G401 (cell line): ENCODE measurements at places on chromosomes 4 and X. TPM values are rescaled to one million over a fixed set of nuclear protein-coding genes. Genes with fewer than 3 reads are reported as not detected.

DNA sequence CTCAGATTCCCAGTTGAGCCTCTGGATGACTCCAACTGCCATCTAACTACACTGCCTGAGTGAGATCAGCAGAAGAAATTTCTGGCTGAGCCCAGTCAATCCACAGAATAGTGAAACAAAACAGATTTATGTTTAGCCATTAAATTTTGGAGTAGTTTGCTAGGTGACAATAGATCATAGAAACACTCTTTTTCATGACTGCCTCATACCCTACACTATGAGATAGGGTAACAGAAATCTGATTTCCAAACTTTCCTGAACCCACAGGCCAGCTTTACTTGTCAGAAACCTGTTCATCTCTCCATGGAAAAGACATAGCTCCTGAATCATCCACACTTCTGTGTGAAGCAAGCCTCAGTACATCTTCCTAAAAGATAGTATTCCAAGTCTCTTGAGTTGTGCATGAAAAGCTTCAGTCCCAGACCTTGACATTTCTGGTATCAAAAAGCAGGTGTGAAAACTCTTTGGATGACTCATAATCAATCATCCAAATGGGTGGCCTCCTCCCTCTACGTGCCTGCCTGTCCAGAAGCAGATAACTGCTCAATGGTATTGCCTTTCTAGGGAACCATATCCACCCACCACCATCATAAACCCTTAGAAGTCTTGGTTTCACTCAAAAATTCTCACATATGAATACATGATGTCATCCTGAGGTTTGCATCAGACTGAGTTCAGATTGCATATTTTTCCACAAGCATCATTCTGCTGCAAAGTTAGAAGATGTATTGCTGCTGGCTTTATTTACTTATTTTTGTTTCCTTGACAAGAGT is 47.5 kb upstream of the RAP2C start:
- DNase-seq: no peak

The RASGEF1B gene
- not detected in 2 replicates for total RNA-seq

GRCh38 chrX:104968241-104968640 is 252.3 kb downstream of the TEX13A start:
- DNase-seq: no peak

- no peak for DNase-seq
These were observed 327.9 kb downstream of the FAT4 start for GRCh38 chr4:125642645-125643044.

DNA sequence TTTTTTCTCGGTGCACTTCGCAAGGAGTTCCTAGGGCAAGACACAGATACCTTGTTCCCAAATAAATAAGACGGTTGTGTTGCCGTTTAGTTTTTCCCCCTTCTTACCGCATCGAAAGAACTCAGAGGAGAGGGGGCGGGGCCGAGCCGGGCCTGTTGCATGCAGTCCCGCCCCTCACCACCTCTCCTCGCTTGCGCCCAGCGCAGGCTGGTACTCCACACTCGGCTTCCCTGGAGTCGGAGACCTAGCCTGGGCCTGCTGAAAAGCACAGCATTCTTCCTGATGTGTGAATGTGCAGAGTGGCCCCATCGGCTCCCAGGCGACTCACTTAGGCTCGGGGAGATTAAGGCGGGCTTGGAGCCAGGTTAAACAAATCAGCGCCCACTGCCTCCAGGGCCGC is 26.1 kb upstream of the VMA21 start:
- DNase-seq: no peak

The NDP gene
- not detected in 2 replicates for total RNA-seq

GRCh38 chr4:96407738-96408463 is 568.0 kb downstream of the PDHA2 start:
- peak; percentile 22 for DNase-seq

The DDIT4L gene
- 0.27 TPM in 1 of 2 replicates, not detected in the other for total RNA-seq

GRCh38 chr4:103365285-103365684 is 167.1 kb upstream of the CENPE start:
- DNase-seq: no peak

DNA sequence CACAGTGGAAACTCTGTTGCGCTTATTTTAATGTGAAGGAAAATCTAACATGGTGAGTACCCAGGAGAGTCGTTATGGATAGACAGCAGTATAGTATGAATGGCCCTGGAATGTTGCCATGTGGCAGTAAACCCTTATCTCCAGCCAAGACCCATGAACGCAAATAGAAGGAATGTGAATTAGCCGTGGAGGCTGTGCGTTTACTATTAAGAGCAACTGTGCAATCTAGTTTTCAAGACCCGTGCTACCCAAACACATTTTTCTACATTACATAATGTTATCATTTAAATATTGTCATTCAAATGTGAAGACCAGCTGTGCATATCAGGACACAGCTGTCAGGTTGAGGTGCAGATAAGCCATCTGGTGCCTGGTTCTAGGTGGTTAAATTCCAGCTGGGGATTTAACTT is 13.3 kb upstream of the AGA start:
- no peak for DNase-seq

- DNase-seq: no peak
These were observed 1469.0 kb downstream of the TECRL start for GRCh38 chr4:62940229-62940628.

The HMX1 gene
- total RNA-seq: 0.80 TPM in 1 of 2 replicates, not detected in the other

The SPANXN4 gene
- not detected in 2 replicates for total RNA-seq

- DNase-seq: peak; percentile 42
These were observed 1.4 kb downstream of the DDIT4L start for GRCh38 chr4:100188829-100189228.

DNA sequence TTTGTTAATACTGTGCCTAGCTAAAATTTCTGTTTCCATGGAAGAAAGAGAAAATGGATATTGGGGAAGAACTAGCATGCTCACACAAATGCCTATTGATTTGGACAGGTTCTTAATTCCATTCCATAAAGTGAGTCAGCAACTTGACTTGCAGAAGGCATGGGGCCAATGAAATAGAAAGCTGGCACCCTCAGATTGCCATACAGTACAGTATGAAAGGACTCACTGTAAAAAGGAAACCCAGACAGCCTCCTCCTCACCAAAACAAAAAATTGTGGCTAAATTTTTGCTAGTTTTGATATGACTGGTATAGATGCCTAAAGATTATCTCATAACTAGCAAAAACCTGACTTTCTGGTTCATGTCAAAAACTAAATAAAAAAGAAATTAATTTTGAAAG is 11.2 kb upstream of the TAB3 start:
- DNase-seq: no peak

GRCh38 chr4:108477527-108478108 is 142.8 kb upstream of the RPL34 start:
- no peak for DNase-seq

The CT45A1 gene
- total RNA-seq: not detected in 2 replicates

GRCh38 chrX:99857455-99857854 is 552.6 kb downstream of the PCDH19 start:
- no peak for DNase-seq

The RTL9 gene
- total RNA-seq: 0.06 TPM in 1 of 2 replicates, not detected in the other

The RPS6KA6 gene
- total RNA-seq: 1.4 and 2.5 TPM in 2 replicates

The RNF128 gene
- 0.43 TPM in 1 of 2 replicates, not detected in the other for total RNA-seq

The MAP7D2 gene
- not detected in 2 replicates for total RNA-seq

- no peak for DNase-seq
These were observed 9.2 kb downstream of the BMX start for GRCh38 chrX:15509845-15510244.

The TMSB15B gene
- not detected in 2 replicates for total RNA-seq

The FAM236A gene
- total RNA-seq: not detected in 2 replicates

The CXCL5 gene
- total RNA-seq: not detected in 2 replicates

GRCh38 chr4:87934973-87935372 is 40.5 kb upstream of the SPP1 start:
- no peak for DNase-seq

DNA sequence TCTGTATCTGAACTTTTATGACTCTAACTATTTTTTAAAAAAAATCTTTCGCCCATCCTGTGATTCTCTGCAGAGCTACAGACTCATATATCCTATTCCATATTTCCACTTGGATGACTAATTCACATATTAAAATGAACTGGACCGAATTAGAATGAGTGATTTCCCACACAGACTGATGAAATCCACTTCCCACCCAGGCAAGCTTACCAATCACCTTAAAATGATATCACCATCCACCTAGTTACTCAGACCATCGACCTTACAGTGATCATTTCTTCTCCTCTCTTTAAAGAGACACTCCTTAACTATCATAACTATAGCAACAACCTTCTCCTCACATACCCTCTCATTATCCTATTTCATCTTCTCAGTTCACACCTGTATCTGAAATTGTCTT is 34.1 kb upstream of the GUCY1B1 start:
- DNase-seq: no peak

DNA sequence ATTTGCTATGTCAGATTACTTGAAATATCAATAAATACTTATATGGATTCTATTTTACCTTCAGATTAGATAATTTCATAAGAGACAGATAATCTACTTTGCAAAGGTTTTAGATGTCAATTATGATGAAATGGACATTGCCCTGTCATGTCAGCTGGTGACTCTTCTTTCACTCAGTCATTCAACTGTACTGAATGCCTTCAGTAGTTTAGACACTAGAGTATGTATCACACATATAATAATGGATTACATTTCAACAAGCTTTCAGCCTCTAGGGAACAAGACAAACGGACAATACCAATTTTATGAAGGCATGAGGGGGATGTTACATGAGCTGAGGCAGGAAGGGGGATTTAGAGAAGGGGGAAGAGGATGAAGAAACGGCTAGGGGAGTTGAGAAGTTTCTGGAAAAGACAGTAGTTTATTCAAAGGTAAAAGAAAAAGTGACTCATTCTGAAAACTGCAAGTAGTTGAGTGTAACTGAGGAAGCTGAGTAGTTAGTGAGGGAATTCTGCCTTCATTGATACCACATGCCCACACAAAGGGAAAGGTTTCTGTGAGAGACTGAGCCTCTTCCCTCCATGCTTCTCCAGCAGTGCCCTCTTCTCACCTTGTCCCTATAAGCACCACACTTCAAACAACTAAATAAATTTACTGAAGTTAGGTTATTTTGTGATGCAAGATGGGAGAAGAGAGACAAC is 25.7 kb downstream of the SLC9B2 start:
- no peak for DNase-seq

The ZNF630 gene
- total RNA-seq: 0.12 TPM in 1 of 2 replicates, not detected in the other

DNA sequence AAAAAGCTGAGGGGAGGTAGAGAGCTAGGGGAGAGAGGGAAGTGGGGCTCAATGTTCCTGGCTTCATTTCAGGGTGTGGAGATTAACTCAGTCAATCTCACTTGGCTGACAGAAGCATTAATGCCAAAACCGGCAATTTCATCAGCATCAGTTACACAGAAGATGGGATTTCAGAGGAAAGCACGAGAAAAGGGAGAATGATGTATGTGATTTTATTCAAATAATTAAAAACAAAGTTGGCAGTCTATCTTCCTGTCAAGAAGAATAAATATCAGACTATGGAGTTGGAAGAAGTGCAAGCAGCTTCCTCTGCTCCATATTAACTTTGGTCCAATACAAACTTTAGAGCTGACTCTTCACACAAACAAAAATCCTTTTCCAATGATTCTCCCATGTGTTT is 29.6 kb upstream of the HCCS start:
- no peak for DNase-seq

The FGFRL1 gene
- 23.9 and 28.5 TPM in 2 replicates for total RNA-seq

The GYPB gene
- total RNA-seq: not detected in 2 replicates

- no peak for DNase-seq
These were observed 6.0 kb downstream of the SMAD1 start for GRCh38 chr4:145487631-145488030.
